ENCODE measurements at places on chromosomes 6 and 20. TPM values are rescaled to one million over a fixed set of nuclear protein-coding genes. Genes with fewer than 3 reads are reported as not detected.

The ELOVL4 gene
- 1.6 TPM for total RNA-seq

The PET117 gene
- total RNA-seq: 6.0 TPM

The LTB gene
- total RNA-seq: 0.44 TPM

The ALDH5A1 gene
- total RNA-seq: 22.2 TPM

The EFCAB8 gene
- 1.1 TPM for total RNA-seq

The PLCB4 gene
- 12.9 TPM for total RNA-seq

The BMP6 gene
- 0.17 TPM for total RNA-seq

The SIRPG gene
- total RNA-seq: not detected

The UNC5CL gene
- 10.6 TPM for total RNA-seq

The WFDC10B gene
- not detected for total RNA-seq

The PTCRA gene
- total RNA-seq: not detected

The BTNL2 gene
- total RNA-seq: not detected
